Fibroblast of gingiva (primary cell): ENCODE measurements at places on chromosomes 4 and X.

GRCh38 chr4:26557164-26557563 is 26.7 kb upstream of the TBC1D19 start:
- DNase-seq, result peak; percentile 97

DNA sequence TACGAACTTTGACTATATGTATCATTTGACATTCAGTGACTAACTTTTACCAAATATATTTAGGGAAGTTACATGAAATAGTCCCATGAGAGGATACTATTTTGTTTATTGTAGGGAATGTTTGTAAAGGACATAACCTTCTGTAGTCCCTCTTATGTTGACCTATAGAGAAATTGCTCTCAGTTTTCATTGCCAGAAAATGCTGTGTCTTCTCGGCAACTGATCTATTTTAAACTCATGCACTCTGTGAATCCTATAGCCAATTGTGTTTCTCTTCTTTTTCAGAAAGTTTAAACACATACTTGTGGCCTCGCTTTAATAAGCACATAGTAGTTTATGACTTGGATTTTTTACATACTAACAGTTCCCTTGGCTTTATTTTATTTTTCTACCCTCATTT is 38.2 kb downstream of the DMP1 start:
- DNase-seq, result no peak

- peak; percentile 51 for DNase-seq
Observed at GRCh38 chr4:113584407-113585150, 177.0 kb downstream of the CAMK2D start.

DNA sequence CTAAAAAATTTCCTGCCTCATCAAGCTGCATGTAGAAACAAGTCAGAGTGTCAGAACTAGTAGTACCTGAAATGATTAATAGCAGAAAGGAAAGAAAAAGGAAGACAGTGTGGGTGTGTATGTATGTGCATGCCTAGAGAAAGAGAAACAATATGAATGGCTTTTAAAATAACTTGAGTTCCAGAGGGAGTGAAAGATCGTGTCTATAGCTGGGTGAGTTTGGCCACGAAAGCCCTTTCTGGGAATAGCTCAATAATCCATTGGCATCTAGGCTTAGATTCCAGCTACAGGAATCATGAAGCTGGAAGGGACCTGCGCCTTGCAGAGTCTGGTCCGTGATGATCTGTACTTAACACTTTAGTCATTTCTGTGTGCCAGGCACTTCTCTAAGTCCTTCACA is 195.6 kb downstream of the RAPGEF2 start:
- DNase-seq, result peak; percentile 24

DNA sequence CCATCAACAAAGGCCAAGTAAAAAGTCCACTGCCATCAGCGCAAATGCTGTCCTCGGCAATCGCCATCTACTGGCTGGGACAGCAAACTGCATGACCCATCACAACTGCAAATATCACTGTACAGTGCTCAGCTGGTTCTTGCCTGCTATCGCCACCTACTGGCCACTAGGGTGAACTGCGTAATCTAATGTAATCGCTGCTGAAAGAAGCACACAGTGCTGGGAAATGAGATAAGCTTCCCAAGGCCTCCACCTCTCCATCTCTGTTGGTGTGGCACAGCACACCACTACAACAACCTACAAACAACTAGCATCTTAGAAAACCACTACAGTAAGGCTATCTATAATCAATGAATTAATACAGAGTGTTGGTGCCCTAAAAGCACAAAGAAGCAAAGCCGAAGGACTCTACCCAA is 298.3 kb downstream of the TEX13A start:
- DNase-seq, result no peak

- DNase-seq, result no peak
Observed at GRCh38 chr4:25672756-25673155, 17.1 kb downstream of the SLC34A2 start.

GRCh38 chr4:52838729-52839586 is 23.2 kb upstream of the RASL11B start:
- no peak for DNase-seq

GRCh38 chrX:22969411-22969810 is 30.3 kb upstream of the DDX53 start:
- no peak for DNase-seq

- peak; percentile 69 for DNase-seq
Observed at GRCh38 chrX:47623540-47624027, 3.9 kb upstream of the SYN1 start.

DNA sequence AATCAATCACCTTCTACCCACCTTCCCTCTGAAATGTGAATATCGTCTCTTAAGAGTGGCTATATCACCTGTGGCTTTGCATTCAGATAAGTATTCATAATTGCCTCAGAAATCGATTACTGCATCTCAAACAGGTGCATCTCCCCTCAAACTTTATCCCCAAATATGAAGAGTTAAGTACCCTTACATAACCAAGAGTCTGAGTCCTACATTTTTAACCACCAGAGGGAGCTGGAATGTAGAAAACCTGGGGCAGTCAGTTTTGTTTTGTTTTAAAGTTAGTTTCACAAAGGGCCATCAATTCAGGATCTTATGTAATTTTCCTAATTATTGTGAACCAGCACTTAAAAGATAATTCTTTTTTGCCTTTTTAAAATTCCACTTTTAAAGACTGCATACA is 5.7 kb downstream of the TCEANC start:
- peak; percentile 26 for DNase-seq

- no peak for DNase-seq
Observed at GRCh38 chrX:1464041-1464970, 11.6 kb upstream of the ASMTL start.

DNA sequence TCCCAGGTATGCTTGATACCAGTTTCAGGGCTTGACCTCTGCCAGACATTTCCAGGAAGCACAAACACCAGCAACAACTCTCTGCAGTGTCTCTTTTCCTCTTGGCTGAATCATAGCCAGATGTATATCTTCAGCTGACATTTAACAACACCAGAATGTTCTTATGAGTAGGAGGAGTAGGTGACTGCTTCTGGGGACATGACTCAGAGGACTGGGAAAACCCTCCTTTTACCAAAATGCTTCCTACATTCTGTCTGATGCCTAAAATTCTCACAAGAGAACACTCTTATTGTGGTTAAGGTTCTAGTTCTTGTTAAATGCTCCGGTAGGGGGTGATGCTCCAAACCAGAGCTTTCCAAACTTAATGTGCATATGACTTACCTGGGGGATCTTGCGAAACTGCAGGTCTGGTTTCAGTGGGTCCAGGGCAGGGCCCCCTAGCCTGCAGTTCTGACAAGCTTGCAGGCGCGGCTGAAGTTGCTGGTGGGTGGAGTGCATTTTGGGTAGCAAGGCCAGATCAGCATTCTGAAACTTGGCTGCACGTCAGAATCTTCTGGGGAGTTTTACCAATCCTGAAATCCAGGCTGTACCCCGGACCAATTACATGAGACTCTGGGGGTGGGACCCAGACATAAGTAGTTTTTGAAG is 329.3 kb upstream of the RPS6KA3 start:
- DNase-seq, result no peak

DNA sequence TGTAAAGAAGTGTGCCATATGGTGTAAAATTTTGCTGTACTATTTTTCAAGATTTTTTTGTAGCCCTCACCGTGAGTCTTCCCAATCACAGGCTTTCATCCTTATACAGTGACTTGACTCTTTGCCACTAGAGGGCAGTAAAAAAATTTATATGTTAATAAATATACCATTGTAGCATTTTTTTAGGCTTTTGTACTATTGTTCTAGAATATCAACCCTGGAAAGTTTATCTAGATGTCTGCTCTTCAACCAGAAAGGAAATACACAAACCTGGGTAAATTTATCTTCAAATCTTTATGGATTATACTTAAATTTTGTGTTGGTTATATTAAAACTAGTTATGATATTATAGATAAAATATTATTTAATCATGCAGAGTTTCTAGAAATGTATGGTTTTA is 235.3 kb downstream of the TENM3 start:
- peak; percentile 18 for DNase-seq

- DNase-seq, result peak; percentile 28
Observed at GRCh38 chrX:68440940-68441339, 7.6 kb upstream of the OPHN1 start.

DNA sequence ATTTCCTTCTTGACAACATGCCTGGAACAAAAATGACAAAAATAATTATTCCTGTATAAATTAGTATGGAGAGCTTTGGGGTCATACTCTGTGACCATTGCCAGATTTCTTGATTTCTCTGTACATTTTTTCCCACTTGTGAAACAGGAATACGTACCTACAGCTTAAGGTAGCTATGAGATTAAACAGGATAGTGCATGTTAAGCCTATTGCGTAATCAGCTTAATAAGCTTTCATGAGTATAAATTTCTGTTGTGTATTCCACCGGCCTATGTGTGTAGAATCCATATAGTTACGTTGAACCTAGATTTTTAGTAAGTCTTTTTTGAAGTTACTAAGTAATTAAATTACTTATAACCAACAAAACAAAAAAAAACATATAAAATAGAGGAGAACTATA is 334.9 kb downstream of the DCTD start:
- no peak for DNase-seq

GRCh38 chr4:55435141-55435841 is 39.5 kb downstream of the TMEM165 start:
- DNase-seq, result peak; percentile 54

DNA sequence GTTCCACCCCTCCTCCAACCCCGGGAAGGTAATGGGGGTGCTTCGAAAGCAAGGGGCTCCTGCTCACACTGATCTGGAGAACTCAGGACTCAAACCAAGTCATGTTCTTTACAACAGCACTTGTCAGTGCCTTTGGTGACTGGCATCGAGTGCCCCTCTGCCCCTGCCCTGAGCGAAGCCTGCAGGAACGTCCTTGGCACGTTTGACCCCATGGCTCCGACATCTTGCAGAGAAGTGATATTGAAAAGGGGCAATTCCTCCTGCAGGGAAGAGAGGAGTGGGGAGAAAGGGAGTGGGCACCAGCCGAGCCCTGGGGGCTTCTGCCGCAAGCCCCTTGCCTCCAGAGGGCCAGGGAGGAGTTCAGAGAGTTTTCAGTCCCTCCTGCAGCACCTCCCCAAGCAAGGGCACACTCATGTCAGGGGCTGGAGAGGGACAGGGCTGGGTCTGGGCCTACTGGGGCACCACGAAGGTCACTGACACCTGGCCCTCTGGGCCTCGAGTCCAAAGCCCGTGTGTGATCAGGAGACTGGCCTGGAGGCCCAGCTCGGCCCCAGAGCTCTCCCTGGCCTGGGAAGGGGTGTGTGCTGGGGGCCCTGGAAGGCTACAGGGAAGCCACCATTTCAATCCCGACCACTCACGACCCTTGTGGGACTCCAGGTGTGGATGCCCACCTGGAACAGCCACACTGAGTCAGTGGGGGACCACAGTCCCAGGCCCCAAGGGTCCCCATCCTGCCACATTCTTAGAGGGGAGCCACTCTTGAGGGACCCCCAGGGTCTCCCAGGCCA is 94.9 kb upstream of the NKX1-1 start:
- DNase-seq, result no peak

DNA sequence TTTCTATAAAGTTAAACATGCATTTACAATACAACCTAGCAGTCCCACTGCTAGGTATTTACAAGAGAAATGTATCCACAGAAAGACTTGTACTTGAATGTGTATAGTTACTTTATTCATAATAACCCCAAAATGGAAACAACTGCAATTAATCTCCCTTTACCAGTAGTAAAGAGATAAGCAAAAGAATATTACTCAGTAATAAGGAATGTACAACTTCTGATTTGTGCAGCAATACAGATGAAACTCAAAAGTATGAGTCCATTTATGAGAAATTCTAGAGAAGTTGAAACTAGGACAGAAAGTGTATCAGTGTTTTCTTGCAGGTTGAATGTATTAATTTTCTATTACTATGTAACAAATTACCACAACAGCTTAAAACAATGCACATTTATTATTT is 15.2 kb downstream of the USP53 start:
- DNase-seq, result no peak

- peak; percentile 40 for DNase-seq
Observed at GRCh38 chr4:169566021-169566818, 46.2 kb downstream of the NEK1 start.

GRCh38 chr4:140014284-140014683 is 139.7 kb downstream of the MAML3 start:
- peak; percentile 61 for DNase-seq

- DNase-seq, result no peak
Observed at GRCh38 chr4:121535351-121535750, 154.5 kb upstream of the QRFPR start.

DNA sequence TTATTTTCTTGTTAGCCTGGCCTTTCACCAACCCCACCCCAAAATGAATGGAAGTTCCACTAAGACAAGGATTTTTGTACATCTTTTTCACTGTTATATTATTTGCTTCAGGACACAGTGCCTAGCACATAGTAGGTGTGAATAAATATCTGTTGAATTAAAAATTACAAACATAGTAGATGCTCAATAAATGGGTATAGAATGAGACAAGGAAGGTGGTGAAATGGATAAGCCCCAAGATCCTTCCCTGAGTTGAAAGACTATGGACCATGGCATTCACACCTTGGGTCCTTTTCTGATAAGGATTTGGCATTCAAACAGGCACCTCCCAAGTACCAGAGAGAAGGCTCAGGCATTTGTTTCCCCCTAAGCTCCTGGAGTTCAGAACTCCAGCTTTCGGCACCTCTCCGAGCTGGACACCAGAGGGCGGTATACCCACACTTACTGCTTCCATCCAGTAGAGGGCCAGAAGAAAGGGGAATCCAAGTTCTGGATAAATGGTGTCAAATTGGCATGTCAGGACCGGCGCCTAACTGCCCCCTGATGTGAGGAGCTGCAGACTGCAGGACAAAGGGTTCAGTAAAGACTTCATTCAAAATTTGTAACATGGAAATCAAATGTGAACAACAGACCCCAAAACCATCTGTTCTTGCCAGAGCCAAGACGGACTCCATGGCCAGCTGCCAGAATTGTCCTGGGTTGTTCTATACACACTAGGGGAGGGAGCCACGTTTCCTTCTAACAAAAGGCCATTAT is 193.0 kb downstream of the GPC3 start:
- DNase-seq, result peak; percentile 49

- DNase-seq, result no peak
Observed at GRCh38 chr4:156815717-156816359, 155.8 kb downstream of the PDGFC start.

GRCh38 chr4:4673070-4673469 is 131.2 kb upstream of the STX18 start:
- peak; percentile 74 for DNase-seq

- no peak for DNase-seq
Observed at GRCh38 chrX:128691872-128692271, 639.7 kb upstream of the ACTRT1 start.

DNA sequence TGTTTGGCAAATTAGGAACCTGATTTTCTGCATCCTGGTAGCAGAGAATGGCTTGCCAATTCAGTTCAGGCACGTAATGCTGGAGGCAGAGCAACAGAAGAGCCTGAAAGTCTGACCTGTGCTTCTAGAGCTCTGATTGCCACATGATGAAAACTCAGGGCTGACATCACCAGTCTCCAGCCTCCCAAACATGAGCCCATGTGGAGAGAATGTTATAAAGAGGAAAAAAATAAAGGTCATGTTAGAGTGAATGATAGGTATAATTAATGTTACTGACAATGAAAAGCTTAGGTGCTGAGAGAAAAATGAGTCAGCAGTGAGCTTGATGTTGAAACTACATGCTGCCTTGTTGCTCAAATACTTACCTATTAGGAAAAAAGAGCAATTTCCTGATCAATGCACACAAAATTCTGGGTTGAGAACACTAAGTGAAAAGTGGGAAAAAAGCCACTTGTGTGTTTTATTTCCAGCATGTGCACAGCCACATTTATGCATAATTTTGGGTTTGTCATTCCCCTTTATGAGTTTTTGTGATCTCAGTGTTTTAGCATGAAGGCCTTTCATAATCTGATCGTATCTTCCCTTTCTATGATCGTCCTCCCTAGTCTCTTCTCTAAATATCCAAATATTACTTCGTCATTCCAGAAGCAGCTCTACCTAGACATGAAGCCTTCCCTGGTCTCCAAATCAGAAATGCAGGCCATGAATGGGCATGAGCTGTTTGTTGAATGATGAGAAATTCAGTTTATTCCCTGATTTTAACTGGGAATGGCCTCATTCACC is 113.3 kb upstream of the CPEB2 start:
- no peak for DNase-seq
